Lung (tissue), 17 donors: ENCODE measurements at places on chromosomes 11 and 22.

DNA sequence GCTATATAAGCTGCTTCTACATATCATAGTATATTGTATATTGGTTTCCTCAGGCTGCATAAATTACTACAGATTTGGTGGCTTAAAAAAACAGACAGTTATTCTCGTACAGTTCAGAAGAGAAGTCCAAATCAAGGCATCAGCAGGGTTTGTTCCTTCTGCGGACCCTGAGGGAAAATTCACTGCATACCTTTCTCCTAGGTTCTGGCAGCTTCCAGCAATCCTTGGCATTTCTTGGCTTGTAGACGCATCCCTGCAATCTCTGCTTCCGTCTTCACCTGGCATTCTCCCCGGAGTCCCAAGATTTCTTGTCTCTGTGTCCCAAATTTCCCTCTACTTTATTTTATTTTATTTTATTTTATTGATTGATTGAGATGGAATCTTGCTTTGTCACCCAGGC is 142.8 kb downstream of the COMMD9 start:
- H3K4me1 ChIP-seq = peaks cover 14% of the 10 kb centered on the region
- no peak overlapping the region for H3K27ac ChIP-seq
- H3K36me3 ChIP-seq = no peaks in the 10 kb centered on the region
- DNase-seq = no peak

DNA sequence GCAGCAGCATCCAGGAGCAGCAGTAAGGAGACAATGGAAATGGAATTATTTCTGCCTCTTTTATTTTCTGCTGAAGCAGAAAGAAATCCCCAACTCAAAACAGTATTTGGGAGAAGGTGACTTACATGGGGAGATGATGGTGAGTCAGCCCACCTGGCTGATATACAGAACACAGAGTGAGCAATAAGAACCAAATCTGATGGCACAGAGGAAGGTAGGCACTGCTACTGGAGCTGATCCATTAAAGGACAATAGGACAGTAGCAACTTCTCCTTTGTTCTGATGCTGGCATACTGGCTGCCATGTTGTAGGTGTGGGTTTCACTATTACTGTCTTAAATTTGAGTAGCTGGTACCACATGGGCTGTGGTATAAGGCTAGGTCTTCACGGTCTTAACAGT is 45.2 kb downstream of the CLPB start:
- H3K4me3 ChIP-seq = no peak overlapping the region
- no peaks in the 10 kb centered on the region for H3K36me3 ChIP-seq
- no peak for DNase-seq
- no peak overlapping the region for H3K27ac ChIP-seq
- H3K4me1 ChIP-seq = no peaks in the 10 kb centered on the region
- H3K27me3 ChIP-seq = no peaks in the 10 kb centered on the region

DNA sequence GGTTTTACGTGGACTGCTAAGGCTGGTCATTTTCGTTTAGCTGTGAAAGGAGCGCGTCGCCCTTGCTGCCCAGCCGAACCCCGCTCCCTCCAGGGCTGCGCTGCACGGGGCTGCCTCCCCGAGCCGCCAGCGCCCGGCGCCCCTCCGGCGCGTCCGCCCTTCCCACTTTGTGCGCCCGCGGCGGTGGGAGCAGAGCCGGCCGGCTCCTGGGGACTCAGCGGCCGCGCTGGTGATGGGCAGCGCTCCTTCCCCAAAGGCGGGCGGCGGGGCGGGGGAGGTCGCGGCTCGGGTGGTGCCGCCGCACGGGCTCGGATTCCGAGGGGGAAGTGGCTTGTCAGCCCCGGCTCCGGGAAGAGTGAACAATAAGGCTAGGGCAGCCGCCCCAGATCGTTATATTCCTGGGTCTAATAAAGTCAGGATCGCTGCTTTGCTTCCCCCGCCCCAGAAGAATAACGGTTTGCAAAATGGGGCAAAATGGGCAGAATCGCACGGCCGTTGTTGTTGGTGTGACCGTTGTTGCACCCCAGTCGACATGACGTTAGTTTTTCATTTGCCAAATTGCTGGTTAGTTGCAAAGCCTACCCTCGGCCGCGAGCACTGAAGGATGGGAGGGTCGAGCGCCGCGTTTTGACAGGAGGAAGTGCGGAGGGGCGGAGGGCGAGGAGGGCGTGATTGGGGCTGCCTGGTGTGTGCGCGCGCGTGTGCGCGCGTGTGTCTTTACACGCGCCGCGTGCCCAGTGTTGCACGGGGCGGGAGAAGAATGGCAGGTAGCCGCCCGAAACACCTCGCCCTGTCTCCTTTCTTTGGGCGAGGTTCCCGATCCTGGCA is 745 bp downstream of the NCAM1 start:
- no peak overlapping the region for H3K27ac ChIP-seq
- H3K4me1 ChIP-seq = peaks cover 18% of the 10 kb centered on the region
- peak; percentile 67 for DNase-seq

DNA sequence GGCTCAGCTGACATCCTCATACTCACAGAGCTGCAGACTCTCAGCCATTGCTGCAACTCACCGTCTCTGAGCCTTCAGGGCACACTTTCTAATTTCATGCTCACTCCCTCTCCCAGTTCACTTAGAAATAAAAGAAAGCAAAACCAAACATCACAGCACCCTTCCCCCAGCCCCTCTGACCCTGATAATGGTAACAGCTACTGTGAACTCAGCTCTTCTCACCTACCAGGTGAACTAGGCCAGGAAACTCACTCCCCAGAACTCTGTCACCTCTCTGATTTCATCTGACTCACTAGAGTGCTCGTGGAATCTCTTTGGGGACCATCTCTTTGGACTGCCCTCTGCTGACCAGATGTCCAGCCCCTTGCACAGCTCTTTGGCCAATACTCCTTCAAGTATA is 14.5 kb upstream of the PARVA start:
- no peak overlapping the region for H3K27ac ChIP-seq
- H3K4me1 ChIP-seq = no peaks in the 10 kb centered on the region
- no peaks in the 10 kb centered on the region for H3K36me3 ChIP-seq
- no peak for DNase-seq
- H3K27me3 ChIP-seq = no peaks in the 10 kb centered on the region

DNA sequence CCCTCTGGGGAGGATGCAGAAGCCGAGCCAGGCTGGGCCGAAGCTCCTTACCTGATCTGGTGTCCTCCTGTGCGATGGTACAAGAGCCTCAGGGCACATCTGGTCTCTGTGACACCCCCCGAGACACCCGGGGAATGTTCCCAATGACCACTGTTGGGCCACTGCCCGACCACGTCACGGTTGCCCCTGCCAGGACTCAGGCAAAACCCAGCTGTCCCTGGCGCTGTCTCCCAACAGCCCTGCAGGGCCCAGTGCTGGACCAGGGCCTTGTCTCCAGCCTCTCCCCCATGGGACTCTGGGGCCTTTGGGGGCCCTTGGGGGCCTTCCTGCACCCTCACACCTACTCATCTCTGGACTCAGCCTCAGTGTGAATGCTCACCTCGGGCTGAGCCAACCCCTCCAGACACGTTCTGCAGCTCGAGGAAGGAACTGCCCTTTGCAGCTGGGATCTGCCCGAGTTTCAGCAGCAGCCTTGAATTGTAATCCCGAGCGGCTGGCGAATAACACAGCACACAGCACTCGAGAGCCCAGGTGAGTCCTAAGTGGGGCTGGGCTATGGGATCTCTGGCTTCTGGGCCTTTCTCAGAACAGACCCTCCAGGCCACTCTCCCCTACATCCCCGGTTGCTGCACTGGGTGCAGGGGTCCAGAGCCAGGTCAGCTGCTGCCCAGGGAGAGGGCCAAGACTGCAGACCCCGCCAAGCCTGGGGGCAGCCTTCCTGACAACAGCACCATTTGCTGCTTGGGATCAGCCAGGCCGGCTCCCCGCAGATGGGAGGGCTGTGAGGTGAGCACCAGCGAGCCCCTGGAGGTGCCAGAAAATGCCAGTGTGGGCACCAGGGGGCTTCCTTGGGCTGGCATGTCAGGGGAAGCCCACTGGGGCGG is 39.8 kb downstream of the RTN4R start:
- H3K27ac ChIP-seq = no peak overlapping the region
- H3K4me1 ChIP-seq = no peaks in the 10 kb centered on the region
- no peaks in the 10 kb centered on the region for H3K27me3 ChIP-seq
- no peak overlapping the region for H3K4me3 ChIP-seq

DNA sequence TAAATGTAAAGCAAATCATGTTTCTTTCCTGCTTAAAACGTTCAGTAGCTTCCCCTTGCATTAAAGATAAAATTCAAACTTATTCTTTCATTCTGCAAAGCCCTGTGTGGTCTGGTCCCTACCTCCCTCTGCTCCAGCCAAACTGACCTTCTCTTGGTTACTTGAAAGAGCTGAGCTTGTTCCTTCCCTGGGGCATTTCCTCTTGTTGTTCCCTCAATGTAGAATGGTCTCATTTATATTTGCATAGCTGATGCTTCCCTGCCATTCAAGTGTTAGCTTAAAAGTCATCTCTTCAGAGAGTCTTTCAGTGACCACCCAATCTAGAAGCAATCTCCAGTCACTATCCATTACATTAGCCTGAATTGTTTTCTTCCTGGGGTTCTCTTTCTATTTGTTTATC is 1618.5 kb upstream of the TENM4 start:
- no peaks in the 10 kb centered on the region for H3K36me3 ChIP-seq
- no peak overlapping the region for H3K27ac ChIP-seq
- no peaks in the 10 kb centered on the region for H3K4me1 ChIP-seq
- no peak for DNase-seq
- H3K27me3 ChIP-seq = no peaks in the 10 kb centered on the region

GRCh38 chr11:102452461-102453301 is at the start of gene TMEM123:
TMEM123 (minus strand) TSS chr11:102452765; CDS start chr11:102452623, 142 bp downstream.
- H3K27ac ChIP-seq = peak within 1 kb of the TSS; percentile 94
- peak within 1 kb of the TSS; percentile 90 for H3K4me3 ChIP-seq
- H3K27me3 ChIP-seq = no peaks in the 10 kb centered on the region
- peak; percentile 88 for DNase-seq
- H3K4me1 ChIP-seq = peaks cover 26% of the 10 kb centered on the region

DNA sequence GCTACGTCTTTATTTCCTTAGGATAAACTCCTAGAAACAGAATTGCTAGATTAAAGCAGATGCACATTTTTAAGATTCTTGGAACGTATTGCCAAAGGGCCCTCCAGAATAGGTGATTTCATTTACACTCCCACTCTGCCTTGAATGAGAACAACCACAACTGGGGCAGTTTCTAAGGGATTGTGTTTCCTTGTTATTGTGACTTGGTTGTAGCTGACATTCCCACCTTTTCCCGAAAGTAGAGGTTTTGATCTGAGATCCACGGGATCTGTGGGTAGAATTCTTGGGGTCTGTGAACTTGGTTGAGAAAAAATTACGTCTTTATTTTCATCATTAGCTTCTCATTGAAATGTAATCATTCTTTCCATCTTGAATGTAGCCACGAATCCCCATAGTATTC is 21.5 kb downstream of the LRRC32 start:
- H3K4me1 ChIP-seq = peaks cover 6% of the 10 kb centered on the region
- no peak overlapping the region for H3K4me3 ChIP-seq
- H3K36me3 ChIP-seq = no peaks in the 10 kb centered on the region
- H3K27ac ChIP-seq = peak overlapping the region; percentile 55

- DNase-seq = no peak
- H3K27me3 ChIP-seq = no peaks in the 10 kb centered on the region
- H3K27ac ChIP-seq = no peak overlapping the region
- no peak overlapping the region for H3K4me3 ChIP-seq
Measured at GRCh38 chr11:81010631-81011030, 1569.8 kb upstream of the TENM4 start.

GRCh38 chr11:45885921-45886721 is 670 bp downstream of the MAPK8IP1 start:
- peaks cover 3% of the 10 kb centered on the region for H3K27me3 ChIP-seq
- peak overlapping the region; percentile 24 for H3K4me3 ChIP-seq
- no peak for DNase-seq
- no peak overlapping the region for H3K27ac ChIP-seq

DNA sequence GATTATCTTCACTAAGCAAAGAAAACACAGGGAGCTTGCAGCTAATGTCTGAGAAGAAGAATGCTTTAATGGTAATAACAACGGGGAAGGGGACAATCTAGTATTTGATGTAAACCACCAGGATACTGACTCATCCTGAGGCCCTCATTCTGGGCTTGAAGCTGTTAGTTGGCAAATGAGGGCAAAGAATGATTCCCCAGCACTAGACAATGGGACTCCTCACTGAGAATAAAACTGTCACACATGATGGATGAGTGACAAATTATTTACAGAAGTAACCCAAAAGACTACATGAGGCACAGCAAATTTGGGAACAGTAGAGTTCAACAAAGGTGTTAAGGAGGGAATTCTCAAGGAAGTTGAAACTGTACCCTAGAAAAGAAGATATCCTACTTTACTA is 76.3 kb downstream of the FAM168A start:
- DNase-seq = no peak
- H3K4me1 ChIP-seq = no peaks in the 10 kb centered on the region
- H3K27ac ChIP-seq = no peak overlapping the region
- H3K36me3 ChIP-seq = no peaks in the 10 kb centered on the region

DNA sequence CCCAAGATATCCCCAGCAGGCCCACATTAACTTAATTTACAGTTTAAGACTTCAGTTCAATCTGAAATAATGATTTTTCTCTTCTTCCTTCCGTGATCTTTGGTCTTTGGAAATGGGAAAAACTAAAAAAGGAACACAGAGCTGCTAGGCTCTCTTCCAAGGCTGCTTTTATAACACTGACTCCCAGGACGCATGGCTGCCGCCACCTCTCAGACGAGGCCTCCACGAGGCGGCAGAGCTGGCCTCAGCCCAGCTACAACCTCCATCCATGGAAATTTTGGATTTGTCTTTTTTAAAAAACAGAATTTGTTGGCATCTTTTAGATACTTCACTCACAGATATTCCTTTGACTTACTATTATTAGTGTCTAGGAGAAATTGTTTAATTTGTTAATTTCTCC is 385.5 kb upstream of the SYN3 start:
- no peak overlapping the region for H3K27ac ChIP-seq
- DNase-seq = no peak
- no peaks in the 10 kb centered on the region for H3K27me3 ChIP-seq
- peaks cover 5% of the 10 kb centered on the region for H3K4me1 ChIP-seq
- H3K4me3 ChIP-seq = no peak overlapping the region

- no peaks in the 10 kb centered on the region for H3K27me3 ChIP-seq
- H3K4me3 ChIP-seq = peak overlapping the region; percentile 90
- H3K4me1 ChIP-seq = peaks cover 17% of the 10 kb centered on the region
- H3K27ac ChIP-seq = peak overlapping the region; percentile 100
- DNase-seq = no peak
Measured at GRCh38 chr22:50508897-50509296, 873 bp downstream of the NCAPH2 start.

DNA sequence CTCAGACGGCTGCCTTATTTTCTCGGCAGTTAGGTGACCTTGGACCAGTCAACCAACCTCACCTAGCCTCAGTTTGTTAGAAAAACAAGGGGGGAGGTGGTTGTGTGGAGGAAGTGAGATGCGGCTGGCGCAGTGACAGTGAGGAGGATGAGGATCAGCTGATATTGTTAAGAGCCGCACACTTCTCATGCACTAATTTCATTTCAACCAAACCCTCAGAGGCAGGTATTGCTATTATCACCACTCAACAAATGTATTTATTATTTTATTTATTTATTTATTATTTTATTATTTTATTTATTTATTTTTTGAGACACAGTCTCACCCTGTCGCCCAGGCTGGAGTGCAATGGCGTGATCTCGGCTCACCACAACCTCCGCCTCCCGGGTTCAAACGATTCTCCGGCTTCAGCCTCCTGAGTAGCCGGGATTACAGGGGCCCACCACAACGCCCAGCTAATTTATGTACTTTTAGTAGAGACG is 2.1 kb downstream of the LGALS1 start:
- peak overlapping the region; percentile 61 for H3K27ac ChIP-seq
- H3K4me3 ChIP-seq = peak overlapping the region; percentile 31

GRCh38 chr11:442611-443081 is 835 bp upstream of the ANO9 start:
- H3K36me3 ChIP-seq = no peaks in the 10 kb centered on the region
- no peaks in the 10 kb centered on the region for H3K4me1 ChIP-seq
- DNase-seq = no peak
- H3K27ac ChIP-seq = no peak overlapping the region

GRCh38 chr22:26360169-26360885 is 68.7 kb upstream of the ASPHD2 start:
- no peaks in the 10 kb centered on the region for H3K36me3 ChIP-seq
- H3K4me1 ChIP-seq = peaks cover 3% of the 10 kb centered on the region
- H3K27me3 ChIP-seq = no peaks in the 10 kb centered on the region
- no peak overlapping the region for H3K4me3 ChIP-seq
